ENCODE measurements at places on chromosomes 16 and 17. TPM values are rescaled to one million over a fixed set of nuclear protein-coding genes. Genes with fewer than 3 reads are reported as not detected.

The PROCA1 gene
- polyA plus RNA-seq, result 0.45 TPM

The CCDC43 gene
- polyA plus RNA-seq, result 20.0 TPM

The PLD6 gene
- polyA plus RNA-seq, result 1.2 TPM

The ZNF207 gene
- 144 TPM for polyA plus RNA-seq

The KRTAP4-9 gene
- polyA plus RNA-seq, result not detected

The LPO gene
- not detected for polyA plus RNA-seq

The BICDL2 gene
- 0.37 TPM for polyA plus RNA-seq

The MMP25 gene
- polyA plus RNA-seq, result 0.69 TPM

The COG4 gene
- polyA plus RNA-seq, result 31.2 TPM

The RSPRY1 gene
- 10.6 TPM for polyA plus RNA-seq

The ZFPM1 gene
- 2.9 TPM for polyA plus RNA-seq

The ALOX12B gene
- 0.30 TPM for polyA plus RNA-seq

The GAS2L2 gene
- polyA plus RNA-seq, result not detected

The PRSS21 gene
- polyA plus RNA-seq, result 10.8 TPM

The C17orf50 gene
- polyA plus RNA-seq, result not detected

The CDH13 gene
- polyA plus RNA-seq, result 27.3 TPM

The SOST gene
- 0.03 TPM for polyA plus RNA-seq

The KRT17 gene
- 4,528 TPM for polyA plus RNA-seq

The PIMREG gene
- polyA plus RNA-seq, result 21.8 TPM

The CASKIN1 gene
- polyA plus RNA-seq, result 0.06 TPM

The EFNB3 gene
- polyA plus RNA-seq, result 6.0 TPM

The CD300LG gene
- polyA plus RNA-seq, result not detected

The GNAO1 gene
- 0.08 TPM for polyA plus RNA-seq

The MARVELD3 gene
- polyA plus RNA-seq, result 10.1 TPM

The KRT20 gene
- not detected for polyA plus RNA-seq

The CCL3 gene
- not detected for polyA plus RNA-seq

The AOC2 gene
- 0.46 TPM for polyA plus RNA-seq

The RNF157 gene
- polyA plus RNA-seq, result not detected

The NLK gene
- polyA plus RNA-seq, result 7.1 TPM

The MMP2 gene
- 46.8 TPM for polyA plus RNA-seq

The AHSP gene
- polyA plus RNA-seq, result not detected

The AIPL1 gene
- polyA plus RNA-seq, result not detected

The CES1 gene
- polyA plus RNA-seq, result not detected

The USP43 gene
- 3.4 TPM for polyA plus RNA-seq

The TMEM219 gene
- 119 TPM for polyA plus RNA-seq

The HOXB7 gene
- polyA plus RNA-seq, result 0.81 TPM

The C16orf92 gene
- polyA plus RNA-seq, result not detected

The TMEM100 gene
- polyA plus RNA-seq, result 0.23 TPM

The BAIAP3 gene
- polyA plus RNA-seq, result 0.08 TPM

The LRRC46 gene
- 0.60 TPM for polyA plus RNA-seq

The MYO1D gene
- 29.5 TPM for polyA plus RNA-seq

The RAP1GAP2 gene
- polyA plus RNA-seq, result 13.0 TPM

The C17orf107 gene
- 0.38 TPM for polyA plus RNA-seq

The CDK5RAP3 gene
- 77.6 TPM for polyA plus RNA-seq

The PRR15L gene
- polyA plus RNA-seq, result not detected

The RHBDL1 gene
- polyA plus RNA-seq, result 1.6 TPM

The CD19 gene
- not detected for polyA plus RNA-seq

The CLDN7 gene
- 25.0 TPM for polyA plus RNA-seq

The SOX9 gene
- polyA plus RNA-seq, result 29.1 TPM

The TRIM25 gene
- polyA plus RNA-seq, result 29.5 TPM

The CCL22 gene
- polyA plus RNA-seq, result not detected

The CORO6 gene
- polyA plus RNA-seq, result 19.3 TPM

The PSME3IP1 gene
- polyA plus RNA-seq, result 89.1 TPM

The SCARF1 gene
- polyA plus RNA-seq, result 0.03 TPM

The TRAF7 gene
- polyA plus RNA-seq, result 69.0 TPM

The AMFR gene
- 32.1 TPM for polyA plus RNA-seq

The PIK3R5 gene
- not detected for polyA plus RNA-seq

The CDRT15 gene
- not detected for polyA plus RNA-seq

The SLC13A2 gene
- polyA plus RNA-seq, result not detected

The GALR2 gene
- polyA plus RNA-seq, result 0.12 TPM
